Activated effector memory CD4-positive, alpha-beta T cell treated with anti-CD3 and anti-CD28 coated beads, Interleukin-2, amount 50 U/mL, for 16 hours (primary cell): ENCODE measurements at places on chromosomes 5 and 9.
A peak's percentile ranks its signal among the peaks of the same experiment; 100 is the strongest.

- DNase-seq, result no peak
These were observed 102.2 kb downstream of the PCSK5 start for GRCh38 chr9:75992482-75993206.

- DNase-seq, result no peak
These were observed 99.8 kb downstream of the EFNA5 start for GRCh38 chr5:107570805-107571531.

GRCh38 chr5:18686253-18686652 lies 1052.0 kb downstream of the TAF11L14 start:
- no peak for DNase-seq

- no peak for DNase-seq
These were observed 55.9 kb upstream of the SLCO6A1 start for GRCh38 chr5:102554728-102555127.

DNA sequence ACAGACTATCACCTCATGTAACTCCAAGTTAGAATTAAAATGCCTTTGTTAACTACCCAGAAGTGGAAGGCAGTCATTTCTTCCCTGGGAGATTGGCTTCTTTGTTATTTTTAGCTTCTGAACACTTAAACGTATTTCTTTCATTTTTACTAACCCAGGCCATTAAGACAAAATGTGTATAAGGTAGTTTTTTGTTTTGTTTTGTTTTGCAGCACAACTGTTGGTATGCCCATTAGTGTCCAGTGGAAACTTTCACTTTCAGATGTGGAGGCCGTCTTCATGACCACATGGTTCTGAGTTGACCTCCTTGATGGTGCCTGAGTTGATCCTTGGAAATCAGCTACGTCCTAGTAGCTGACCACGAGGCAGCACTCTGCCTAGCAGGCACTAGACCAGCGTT lies 264.6 kb upstream of the ZNF608 start:
- no peak for DNase-seq

DNA sequence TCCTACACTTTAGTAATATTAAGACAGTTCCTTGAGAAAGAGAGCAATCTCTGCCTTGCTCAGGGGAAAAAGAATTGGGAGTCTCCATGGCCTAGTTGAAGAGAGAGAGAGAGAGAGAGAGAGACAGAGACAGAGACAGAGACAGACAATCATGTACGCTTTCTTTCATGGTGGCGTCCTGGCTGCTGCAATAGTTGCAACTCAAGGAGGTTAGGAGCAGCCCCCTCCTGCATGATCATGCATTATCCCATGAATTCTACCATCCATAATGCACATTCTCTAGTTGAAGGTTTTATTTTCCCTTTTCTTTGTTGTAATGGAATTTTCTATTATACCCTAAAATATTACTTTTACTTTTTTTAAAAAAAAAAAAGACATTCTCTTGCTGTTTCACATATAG lies 50.7 kb downstream of the PPP2R2B start:
- DNase-seq, result no peak

GRCh38 chr9:20496328-20496727 lies 126.0 kb downstream of the MLLT3 start:
- DNase-seq, result no peak

GRCh38 chr5:93782978-93783377 lies 41.6 kb upstream of the POU5F2 start:
- DNase-seq, result no peak

DNA sequence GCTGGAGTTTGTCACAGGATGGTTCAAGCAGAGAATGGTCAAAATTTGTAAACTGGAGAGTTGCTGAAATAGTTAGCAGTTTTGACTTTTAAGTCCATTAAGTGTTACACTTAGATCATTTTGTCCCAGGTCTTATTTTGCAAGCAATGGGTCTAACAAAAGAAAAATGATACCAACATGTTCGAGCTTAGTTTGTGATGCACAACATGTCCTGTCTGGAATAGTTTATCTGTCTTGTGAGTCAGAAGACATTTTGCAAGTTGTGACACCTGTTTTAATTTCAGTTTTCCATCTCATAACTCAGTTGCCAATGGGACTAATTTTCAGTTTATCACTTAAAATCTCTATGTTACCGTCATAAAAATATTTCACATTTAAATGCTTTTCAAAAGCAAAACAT lies 929.8 kb downstream of the CDH18 start:
- no peak for DNase-seq

DNA sequence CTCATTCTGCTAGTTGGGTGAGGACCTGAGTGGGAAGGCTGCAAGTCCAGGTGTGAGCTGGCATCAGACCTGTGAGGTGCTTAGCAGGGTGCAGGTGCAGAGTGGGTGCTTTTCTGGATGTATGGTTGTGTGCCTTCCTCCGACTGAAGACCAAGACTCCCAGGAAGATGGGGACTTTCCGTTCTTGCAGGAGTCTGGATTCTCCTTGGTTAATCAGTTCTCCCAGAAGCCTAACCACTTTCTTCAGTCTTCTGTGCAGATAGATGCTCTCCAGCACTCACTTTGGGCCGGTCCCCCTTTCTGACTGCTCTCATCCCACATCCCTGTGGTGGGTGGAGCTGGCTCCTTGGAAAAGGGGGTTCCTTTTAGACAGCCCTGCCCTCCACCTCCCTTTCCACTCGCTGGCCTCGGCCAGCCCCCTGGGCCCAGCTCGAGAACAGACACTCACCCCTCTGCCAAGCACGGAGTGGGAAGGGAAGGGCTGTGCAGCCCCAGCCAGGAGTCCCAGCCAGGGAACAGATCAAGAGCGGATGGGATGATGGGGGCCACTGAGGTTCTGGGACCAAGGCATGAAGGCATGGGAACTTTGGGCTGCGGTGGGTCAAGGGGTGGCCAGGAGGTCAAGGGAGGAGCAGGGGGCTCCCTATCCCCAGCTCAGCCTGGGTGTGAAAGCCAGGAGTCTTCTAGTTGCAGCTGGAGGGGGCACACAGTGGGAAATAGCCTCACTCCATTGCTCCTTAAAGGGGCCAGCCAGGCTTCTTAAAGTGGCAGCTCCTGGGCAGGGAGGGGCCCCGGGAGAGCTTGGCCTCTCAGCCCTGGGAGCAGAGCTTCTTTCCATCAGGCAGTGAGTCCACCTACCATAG lies 62.4 kb downstream of the FGF18 start:
- DNase-seq, result no peak

DNA sequence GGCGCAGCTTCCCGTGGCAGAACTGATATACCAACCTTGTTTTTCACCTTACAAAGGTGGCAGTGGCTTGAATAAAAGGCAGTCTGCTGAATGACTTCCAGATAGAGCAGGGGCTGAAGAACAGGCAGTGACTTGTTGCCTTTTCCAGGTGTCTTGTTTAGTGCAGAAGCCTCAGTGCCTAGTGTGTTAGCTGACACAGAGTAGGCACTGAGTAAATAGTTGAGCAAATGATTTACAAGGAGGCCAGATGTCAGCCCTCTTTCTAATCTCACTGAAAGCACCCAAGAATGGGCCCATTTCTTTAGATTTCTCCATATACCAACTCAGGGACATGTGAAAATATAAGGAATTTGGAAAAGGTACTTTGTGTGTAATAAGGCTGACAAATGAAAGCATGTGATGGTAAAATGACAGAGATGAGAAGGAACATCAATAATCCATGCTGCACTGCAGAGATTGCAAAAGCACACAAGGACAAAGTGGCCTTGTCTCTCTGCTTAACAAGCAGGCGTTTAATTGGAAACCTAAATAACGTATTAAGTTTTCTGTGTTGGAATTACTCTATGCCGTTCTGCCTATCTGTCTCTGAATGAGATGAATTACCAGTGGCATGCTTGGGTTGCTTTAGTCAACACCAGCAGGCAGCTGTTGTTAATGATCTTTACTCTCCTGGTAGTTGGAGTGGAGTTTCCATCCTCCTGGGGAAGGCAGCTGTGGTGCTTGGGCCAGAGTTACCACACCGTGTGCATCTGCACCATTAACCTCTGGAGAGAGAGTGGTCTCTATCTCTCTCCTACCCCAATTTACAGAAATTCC lies 360.1 kb upstream of the C9orf72 start:
- DNase-seq, result no peak

DNA sequence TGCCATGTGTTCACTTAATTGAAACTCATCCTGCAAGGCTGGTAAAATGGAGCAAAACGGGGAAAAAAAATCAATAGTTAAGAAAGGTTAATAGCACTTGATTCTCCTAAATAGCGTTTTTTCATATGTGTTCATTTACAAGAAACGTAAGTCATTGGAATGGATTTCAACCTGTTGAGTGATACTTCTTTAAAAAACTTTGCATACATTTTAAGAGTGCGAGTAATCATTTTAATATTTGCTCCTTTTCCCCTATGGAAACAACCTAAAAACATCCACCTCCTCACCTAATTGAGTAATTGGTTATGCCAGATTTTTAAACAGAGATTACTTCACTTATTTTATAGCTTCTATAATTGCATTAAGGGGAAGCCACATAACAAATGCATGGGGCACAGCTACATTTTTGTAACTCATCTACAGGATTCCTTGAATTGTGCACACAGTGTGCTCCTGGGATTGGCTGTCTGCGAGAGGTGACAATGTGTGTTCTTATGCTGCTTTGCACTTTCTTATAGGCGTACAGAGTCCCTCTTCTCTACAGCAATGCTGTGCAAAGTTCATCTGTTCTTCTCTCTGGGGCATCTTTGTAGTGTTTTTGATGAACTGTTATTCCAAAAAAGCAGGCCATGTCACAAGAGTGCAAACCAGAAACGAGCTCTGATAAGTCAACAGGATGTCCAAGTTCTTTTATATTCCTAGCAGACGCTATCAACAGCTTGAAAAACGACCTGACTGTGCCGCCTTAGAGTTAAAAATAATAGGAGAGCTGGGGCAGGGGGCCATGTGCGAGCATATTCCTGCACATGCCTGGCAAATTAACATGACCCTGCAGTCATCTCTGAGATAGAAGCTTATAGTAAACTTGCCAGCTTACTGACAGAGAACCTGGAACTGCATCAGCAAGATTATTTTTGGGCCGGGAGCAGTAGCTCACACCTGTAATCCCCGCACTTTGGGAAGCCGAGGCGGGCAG lies 117.9 kb downstream of the GOLPH3 start:
- DNase-seq, result no peak

GRCh38 chr5:132658381-132659302 lies 669 bp downstream of the IL13 start:
- DNase-seq, result no peak

GRCh38 chr5:138148811-138149210 lies 9.6 kb upstream of the NME5 start:
- no peak for DNase-seq

DNA sequence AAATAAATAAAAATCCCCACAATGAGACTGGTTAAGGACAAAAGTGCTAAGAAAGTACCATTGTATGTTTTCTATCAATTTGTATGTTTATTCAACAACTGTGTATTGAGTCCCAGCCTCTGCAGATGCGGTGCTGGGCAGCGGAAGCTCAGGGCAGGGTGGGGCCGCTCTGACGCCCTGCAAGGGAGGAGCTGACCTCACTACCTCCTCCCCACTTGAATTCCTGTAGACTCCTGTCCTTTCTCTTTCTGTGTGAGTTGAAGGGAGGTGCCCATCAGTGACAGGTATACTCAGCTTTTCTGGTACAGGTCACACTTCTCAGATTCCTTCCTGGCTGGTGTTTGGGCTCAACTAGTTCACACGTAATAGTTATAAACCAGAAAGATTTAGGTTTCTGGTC lies 27.0 kb downstream of the ANGPTL2 start:
- no peak for DNase-seq

GRCh38 chr9:6757132-6757455 lies 679 bp upstream of the KDM4C start:
- DNase-seq, result no peak

- no peak for DNase-seq
These were observed 75.7 kb upstream of the GLIS3 start for GRCh38 chr9:4375424-4376200.

- DNase-seq, result no peak
These were observed 21.4 kb upstream of the LTC4S start for GRCh38 chr5:179772351-179772750.

DNA sequence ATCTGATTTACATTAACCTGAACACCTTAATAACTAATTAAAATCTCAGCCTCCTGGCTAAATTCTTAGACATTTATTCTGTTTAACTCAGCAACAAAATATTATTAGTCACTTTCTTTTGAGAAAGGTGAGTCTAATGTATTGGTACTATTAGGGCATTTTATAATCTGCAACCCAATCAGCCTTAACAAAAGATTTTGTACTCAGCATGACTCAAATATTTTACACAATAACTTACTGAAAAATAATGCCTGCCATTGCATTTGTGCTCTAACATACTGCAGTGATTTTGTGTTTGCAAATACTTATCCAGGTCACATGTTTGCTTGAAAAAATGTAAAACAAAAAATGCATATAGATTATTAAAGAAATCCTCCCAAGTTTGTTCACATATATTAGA lies 1129.9 kb downstream of the TAF11L14 start:
- no peak for DNase-seq

DNA sequence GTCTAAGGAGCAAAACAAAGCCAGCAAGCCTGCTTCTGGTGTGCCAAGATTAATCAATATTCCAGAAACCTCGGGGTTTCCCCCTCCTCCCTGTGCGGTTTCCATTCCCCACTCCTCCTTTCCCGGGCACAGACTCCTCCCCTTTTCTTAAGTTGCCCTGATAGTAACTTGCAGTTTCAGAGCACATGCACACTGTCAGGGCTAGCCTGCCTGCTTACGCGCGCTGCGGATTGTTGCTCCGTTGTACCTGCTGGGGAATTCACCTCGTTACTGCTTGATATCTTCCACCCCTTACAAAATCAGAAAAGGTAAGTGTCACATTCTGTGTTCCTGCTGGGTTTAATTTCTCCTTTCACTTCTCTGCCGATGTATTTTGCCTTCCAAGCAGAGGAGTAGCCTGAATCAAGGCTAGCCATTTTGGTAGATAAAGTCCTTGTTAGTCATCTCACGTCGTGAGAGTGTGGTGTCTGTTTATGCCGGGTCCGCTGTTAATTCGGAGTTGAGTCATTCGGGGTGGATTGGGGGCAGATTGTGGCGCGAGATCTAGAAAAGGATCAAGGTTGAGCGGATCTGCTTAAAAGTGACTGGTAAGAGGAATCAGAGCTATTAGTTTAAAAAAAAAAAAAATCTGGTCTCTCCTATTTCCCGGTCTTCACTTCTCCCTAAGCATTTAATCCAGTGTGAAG lies at the start of gene SLC1A3:
Gene SLC1A3, plus strand, starts transcription at position 179 of the 686 bp plus-strand sequence. CDS start 1,818 bp downstream, outside the sequence.
- DNase-seq, result peak; percentile 63

DNA sequence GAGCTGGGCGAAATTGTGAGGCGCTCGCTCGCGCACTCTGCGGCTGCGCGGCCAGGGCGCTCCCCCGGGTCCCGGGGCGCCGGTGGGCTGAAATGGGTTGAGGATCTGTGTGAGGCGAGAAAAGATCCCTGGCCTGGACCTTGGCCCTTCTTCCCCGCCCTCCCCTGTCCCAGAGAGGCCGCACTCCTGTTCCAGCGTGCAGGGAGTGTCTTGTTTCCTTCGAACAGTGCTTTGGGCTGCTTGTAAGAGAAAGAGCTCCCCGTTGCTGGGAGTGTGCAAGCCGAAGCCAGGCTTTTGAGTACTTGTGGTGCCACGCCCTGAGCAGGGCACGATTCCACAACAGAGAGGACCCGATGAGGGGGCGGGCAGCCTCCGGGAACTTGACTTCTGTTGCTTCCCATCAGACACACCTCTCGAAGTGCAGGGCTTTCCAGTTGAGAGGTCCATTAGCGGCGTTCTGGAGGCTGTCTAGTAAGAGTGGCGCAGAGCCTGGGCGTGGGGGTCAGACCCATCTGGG lies 535 bp downstream of the DOLPP1 start:
- DNase-seq, result no peak

- DNase-seq, result no peak
These were observed 5.3 kb downstream of the DNAI1 start for GRCh38 chr9:34463901-34464232.

GRCh38 chr9:116355153-116355921 lies 201.7 kb downstream of the PAPPA start:
- DNase-seq, result no peak

GRCh38 chr9:107261106-107261505 lies 22.0 kb upstream of the RAD23B start:
- DNase-seq, result no peak

GRCh38 chr9:130972957-130973685 lies 34.1 kb upstream of the FIBCD1 start:
- no peak for DNase-seq
